ENCODE measurements at places on chromosomes 6 and 20.

DNA sequence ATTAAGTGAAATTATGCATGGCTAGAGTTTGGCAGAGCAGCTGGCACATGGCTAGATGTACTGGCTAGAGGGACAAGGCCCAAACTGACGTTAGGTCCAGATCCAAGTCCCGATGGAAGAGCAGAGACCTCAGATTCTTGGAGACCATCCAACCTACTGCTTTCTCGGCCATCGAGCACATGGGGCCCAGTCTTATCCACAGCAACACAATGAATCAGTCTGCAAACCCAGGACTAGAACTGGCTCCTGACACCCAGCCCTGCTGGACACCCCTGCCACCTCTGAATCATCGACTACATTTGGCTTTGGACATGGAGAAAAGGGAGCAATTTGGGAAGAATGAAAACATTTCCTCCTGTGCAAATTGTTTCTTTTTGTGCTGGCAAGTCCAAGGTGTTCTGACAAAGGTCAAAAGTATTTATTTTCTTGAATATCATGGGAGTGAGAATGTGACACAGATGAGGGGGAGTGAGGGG lies 23.9 kb upstream of the YWHAB start:
- DNase-seq, result no peak

GRCh38 chr6:73610444-73611275 lies 43.1 kb downstream of the SLC17A5 start:
- DNase-seq, result no peak

GRCh38 chr20:49983123-49983847 lies 505 bp downstream of the SNAI1 start:
- no peak for DNase-seq

- DNase-seq, result no peak
Observed at GRCh38 chr6:95243053-95243452, 334.3 kb upstream of the MANEA start.

GRCh38 chr6:110517034-110517433 lies 40.6 kb upstream of the SLC22A16 start:
- no peak for DNase-seq

DNA sequence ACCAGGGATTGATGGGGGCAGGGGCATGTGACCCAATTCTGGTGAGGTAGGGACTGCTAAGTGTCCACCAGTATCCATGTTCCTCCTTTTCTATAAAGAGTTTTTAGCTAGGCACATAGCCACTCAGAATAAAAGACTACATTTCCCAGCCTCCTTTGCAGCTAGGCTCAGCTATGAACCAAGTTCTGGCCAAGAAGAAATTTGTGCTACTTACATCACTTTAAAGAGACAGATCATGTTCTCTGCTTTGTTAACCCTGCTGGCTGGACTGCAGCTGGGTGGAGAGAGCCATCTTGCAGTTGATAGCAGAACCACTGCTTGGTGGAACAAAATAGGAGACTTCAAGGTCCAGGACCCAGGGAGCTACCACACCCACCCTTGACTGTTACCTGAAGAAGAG lies 5.3 kb upstream of the CCM2L start:
- DNase-seq, result no peak

DNA sequence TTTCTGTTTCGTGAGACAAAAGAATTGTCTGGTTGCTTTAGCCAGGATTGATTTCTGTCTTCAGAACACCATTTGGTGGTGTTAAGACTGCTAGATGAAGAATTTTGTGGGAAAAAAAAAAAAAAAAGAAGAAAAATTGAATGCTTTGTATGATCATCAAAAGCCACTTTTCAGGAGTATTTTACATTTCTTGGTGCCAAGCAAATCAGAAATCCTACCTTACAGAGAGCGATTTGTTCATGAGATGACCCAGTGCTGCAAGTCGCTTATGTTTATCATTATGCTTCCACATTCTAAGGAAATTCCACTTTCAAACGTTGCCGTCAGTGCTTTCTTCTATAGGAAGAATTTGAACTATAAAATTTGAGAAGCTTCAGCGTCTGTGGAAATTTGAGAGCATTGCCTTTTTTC lies 228.7 kb downstream of the BCKDHB start:
- DNase-seq, result no peak

DNA sequence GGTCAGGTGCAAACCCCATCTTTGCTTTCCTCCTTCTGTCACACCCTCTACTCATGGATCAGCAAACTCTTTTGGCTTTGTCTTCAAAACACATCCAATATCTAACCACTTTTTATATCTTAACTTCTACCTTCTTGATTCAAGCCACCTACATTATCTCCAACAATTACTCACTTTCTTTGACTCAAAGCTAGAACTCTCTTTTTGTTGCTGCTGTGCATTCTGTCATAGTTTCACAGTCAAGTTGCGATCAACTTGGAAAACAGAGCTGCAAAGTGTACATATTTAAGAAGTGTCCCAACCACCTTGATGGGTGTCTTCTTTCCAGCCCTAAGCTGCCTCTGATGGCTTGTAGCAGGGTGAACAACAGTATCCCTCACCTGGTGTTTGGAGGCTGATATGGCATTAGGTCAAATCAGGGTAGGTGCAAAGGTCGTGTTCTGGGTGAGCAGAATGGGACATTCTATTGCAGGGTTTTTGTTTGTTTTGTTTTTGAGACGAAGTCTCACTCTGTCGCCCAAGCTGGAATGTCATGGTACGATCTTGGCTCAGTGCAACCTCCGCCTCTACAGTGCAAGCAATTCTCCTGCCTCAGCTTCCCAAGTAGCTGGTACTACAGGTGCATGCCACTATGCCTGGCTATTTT lies 43.4 kb upstream of the RALGAPA2 start:
- DNase-seq, result no peak

GRCh38 chr6:100171533-100172321 lies 177.7 kb upstream of the MCHR2 start:
- no peak for DNase-seq

GRCh38 chr6:137353346-137353745 lies 134.2 kb upstream of the IFNGR1 start:
- no peak for DNase-seq

- DNase-seq, result no peak
Observed at GRCh38 chr6:96466147-96466863, 55.3 kb upstream of the UFL1 start.

GRCh38 chr20:4519534-4519933 lies 202.2 kb upstream of the PRND start:
- no peak for DNase-seq

DNA sequence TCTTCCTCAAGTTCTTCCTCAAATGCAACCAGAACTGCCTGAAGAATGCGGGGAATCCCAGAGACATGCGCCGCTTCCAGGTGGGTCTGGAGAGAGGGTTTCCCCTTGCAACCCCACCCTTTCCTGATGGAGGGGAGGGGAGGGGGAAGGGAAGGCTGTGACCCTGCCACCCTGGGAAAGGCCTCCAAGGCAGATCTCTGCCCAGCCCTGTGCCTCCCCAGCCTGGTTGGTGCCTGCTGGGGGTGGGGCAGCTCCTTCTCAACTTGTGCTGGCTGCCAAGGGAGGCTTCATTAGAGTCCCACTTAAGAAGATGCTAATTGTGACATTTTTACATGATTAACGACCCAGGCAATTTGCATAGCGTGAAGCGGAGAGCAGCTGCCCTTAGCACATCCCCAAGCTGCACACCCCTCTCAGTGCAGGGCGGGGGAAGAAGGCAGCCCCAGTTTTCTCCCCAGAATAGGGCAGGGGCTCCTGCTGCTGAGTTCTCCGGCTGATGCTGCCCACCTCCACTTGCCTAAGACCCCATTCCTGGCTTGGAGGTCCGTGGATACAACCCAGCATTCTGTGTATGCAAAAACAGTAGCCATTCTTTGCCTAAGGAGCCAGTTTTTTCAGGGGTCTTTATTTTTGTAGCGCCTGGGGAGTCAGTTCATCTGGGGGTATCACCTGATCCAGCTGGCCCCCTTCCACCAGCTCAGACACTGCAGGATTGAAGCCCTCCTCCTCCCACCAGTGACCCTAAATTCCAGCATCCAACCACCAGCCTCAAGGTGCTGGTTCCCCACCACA lies 51.7 kb downstream of the CPXM1 start:
- DNase-seq, result no peak

GRCh38 chr6:29667158-29667557 lies 10.3 kb downstream of the MOG start:
- no peak for DNase-seq

- no peak for DNase-seq
Observed at GRCh38 chr6:35833536-35833935, 28.4 kb downstream of the LHFPL5 start.

- DNase-seq, result no peak
Observed at GRCh38 chr6:31354864-31355582, 2.0 kb downstream of the HLA-B start.
